ENCODE measurements at places on chromosomes 12 and 14.

GRCh38 chr14:35201066-35201465 lies 78.7 kb downstream of the PRORP start:
- DNase-seq: no peak

GRCh38 chr12:129815846-129816245 lies 88.0 kb downstream of the TMEM132D start:
- DNase-seq: no peak

- DNase-seq: no peak
Measured at GRCh38 chr12:108271951-108272872, 66.9 kb downstream of the CMKLR1 start.

DNA sequence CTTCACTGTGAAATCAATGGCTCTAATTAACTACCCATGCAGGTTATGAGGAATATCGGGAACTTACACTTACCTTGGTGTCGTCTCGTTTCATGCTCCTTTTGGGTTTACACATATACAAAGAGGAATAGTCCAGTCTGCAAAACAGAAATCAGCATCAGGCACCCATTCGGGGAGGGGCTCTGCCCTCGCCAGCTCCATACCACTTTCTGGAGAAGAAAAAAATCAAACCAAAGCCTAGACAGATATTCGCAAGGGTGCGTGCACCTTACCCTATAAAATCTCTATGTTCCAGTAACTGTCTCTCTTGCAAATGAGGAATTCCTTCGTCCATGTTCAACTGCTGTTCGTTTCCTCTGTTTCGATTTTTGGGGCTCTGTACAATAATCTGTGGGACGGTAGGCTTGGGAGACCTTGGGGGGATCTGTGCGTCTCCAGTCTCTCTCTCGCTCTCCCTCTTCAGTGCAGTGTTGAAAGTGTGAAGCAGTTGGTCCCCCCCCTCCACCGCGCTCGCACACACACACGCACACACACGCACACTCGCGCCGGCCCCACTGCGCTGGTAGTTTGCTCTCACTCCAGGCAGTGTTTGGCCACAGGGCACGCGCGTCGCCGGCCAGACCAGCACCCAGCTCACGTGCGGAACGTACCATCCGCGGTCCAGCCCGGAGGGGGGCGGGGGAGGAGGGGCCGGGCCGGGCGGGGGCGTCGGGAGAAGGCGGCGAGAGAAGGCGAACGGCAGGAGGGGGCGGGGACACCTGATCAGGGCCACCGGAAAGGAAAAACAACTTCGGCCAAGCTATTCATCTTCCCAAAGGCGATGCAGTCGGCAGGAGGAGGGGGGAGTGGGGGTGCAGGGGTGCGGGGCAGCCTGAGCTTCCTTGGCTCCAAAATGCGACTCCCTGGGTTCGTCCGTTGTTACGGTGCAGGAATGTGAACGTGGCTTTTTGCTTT lies at the start of gene BHLHE41:
Gene BHLHE41 (minus strand): TSS at position 592 of the 954 bp plus-strand sequence. CDS start 258 bp downstream, at position 334.
- DNase-seq: peak; percentile 62

Data from EH (cell line).